GM23248 (cell line): ENCODE measurements at places on chromosomes 11 and 22. TPM values are rescaled to one million over a fixed set of nuclear protein-coding genes. Genes with fewer than 3 reads are reported as not detected.

- DNase-seq, result no peak
These were observed 6.5 kb upstream of the DRD2 start for GRCh38 chr11:113481672-113482071.

DNA sequence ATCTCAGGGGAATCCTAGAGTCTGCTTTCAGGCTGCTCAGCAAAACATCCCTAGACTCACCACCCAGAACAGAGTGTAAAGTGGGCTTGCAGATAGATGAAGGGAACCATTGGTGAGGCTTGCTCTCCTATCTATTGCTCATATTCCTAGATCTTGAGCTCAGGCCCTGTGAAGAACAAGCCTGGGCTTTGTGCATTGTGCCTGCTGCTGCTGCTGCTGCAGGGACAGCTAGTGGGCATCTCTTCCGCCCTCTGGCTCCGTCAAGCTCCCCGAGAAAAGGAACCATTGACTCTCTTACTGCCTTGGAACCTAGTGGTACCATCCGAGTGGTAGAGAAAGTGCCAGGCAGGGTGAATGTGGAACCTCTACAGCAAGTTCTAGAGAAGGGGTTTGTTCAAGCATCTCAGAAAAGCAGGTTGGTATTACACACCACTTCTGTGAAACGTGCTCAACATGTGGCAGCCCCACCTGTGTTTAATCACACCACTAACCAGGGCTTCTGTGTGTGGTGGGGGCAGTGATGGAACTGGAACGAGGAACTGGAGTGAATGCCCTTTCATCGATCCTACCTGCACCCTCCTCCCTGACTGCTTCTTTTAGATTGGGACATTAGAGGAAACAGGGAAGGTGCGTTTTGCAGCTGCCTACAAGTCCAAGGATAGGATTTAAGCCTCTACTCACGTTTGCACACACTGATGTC lies 4.4 kb downstream of the BACE1-AS start:
- no peak for DNase-seq

DNA sequence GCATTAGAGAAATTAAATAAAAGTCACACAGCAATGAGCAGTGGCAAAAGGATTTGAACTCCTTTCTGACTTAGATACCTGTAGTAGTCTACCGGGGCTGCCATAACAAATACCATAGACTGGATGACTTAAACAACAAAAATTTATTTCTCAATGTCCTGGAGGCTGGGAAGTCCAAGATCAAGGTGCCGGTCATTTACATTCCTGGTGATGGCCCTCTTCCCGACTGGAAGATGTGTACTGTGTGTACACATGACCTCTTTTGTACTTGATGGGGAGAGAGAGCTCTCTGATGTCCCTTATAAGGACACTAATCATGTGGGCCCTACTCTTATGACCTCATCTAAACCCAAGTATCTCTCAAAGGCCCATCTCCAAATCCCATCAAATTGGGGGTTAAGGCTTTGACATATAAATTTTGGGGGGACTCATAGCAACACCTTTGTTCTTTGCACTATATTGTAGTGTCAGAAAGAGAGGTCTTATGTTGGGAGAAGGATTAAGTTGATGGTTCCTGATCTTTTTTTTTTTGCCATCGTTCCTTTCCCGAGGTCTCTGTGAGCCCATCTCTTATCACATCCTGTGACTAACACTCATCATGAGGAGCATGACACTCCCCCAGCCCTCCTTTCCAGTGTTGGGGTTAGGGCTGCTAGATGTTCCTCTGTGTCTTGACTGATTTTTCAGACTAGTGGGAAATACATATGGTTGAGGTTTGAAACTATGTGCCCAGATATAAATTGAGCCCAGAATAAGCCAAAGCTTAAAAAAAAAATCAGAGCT lies 104.3 kb downstream of the TRAF6 start:
- DNase-seq, result no peak

- no peak for DNase-seq
These were observed 299.6 kb downstream of the KIRREL3 start for GRCh38 chr11:126700768-126701519.

DNA sequence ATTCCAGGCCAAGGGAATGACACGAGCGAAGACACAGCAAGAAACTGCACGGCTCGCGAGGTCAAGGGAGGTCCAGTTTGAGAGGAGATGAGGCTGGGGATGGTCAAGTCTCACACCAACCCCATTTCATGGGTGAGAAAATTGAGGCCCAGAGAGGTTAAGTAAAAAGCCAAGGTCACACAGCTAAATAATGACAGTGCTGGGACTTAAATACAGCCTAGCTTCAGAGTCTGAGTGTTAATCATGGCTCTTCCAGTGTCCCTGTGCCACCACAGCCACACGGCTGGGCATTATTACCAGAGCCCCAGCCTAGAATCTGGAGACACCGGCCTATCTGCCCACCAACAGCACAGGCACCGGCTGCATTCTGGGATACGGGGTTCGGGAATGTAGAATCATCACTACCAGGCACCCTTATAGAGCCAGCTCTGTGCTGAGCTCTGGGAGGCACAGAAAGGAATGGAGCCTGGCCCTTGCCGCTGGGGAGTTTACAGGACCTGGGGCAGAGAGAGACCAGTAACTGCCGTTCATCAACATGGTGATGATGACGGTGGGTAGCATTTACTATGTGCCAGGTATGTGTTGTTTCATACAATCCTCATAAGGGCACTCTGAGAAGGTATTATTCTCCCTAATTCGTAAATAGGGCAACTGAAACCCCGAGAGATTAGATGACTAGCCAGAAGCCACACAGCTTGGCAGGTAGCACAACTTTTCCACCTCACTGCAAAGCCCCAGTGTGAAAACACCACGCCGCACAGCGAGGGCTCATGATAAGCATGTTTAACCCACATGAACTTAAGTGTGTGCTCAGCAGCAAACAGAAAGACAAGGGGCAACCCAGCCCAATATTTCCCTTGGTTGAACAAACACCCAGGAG lies 51.8 kb downstream of the CD6 start:
- no peak for DNase-seq

- peak; percentile 92 for DNase-seq
These were observed 61.9 kb downstream of the ADM start for GRCh38 chr11:10366568-10367331.

- peak; percentile 77 for DNase-seq
These were observed 607 bp downstream of the CCDC82 start for GRCh38 chr11:96388891-96389719.

- DNase-seq, result no peak
These were observed 534 bp downstream of the RBFOX2 start for GRCh38 chr22:36027935-36028645.

- DNase-seq, result peak; percentile 90
These were observed 7.7 kb downstream of the E2F8 start for GRCh38 chr11:19232910-19233503.

- DNase-seq, result no peak
These were observed 85.7 kb downstream of the BLID start for GRCh38 chr11:122030286-122030685.

- DNase-seq, result no peak
These were observed 25.1 kb downstream of the TMPRSS6 start for GRCh38 chr22:37084385-37084784.

DNA sequence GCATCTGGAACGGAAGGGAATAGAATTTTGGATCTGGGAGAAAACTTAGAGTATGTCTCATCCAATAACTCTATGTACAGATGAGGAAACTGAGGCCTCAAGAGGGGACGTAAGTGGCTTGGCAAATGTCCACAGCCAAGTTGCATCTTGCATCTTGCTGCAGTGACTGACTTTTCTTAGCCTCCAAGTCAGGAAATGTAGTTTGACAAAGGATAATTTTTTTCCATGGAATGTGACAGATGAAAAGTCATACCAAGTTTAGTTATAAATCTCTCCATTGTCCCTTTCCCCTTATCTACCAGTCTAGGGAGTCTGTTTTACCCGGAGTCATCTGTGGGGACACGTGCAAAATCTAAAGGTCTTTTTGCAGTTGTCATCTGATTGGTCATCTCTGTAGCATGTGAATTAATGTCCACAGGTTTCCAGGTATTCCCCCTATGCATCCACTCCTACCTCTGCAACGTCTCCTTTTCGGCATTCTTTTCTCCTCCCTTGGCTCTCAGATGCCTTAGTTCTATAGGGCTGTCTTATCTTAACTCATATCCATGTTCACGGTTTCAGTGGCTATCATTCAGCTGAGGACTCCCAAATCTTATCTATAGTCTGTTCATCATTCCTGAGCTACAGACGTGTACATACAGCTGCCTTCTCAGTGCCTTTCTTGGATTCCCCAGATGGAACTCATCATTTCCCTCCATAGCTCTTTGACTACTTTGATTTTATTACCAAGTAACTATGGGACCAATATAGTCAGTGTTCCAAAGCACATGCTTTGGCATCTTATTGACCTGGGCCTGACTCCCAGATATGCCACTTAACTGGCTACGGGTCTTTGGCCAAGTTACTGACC lies 139.5 kb upstream of the TIMP3 start:
- peak; percentile 80 for DNase-seq

GRCh38 chr11:86495351-86495750 lies 120.7 kb downstream of the CCDC81 start:
- no peak for DNase-seq

DNA sequence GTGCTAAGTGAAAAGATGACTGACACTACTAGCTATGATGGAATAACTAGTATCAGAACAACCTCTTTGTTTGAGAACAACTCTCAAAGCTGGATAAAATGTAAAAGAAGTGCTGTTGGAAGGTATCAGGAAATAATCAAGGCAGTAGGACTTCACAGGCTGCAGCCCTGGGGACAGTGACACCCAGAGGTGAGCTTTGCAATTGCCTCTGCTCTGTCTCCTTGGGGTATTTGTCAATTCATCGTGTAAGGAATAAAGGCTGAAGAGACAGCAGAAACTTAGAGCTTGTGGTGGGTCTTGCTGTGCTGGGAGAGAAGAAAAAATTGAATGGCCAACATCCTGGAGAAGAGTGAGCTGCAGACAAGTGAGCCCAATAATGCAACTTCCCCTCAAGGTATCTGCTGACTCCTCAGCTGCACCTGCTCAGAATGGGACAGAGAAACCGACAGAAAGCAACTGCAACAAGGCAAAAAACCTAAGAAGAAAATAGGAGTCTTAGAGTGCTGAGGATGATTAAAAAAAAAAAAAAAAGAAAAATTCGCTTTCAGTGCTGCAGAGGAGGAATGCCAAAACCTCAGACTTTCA lies 141.1 kb downstream of the RCN1 start:
- peak; percentile 63 for DNase-seq

DNA sequence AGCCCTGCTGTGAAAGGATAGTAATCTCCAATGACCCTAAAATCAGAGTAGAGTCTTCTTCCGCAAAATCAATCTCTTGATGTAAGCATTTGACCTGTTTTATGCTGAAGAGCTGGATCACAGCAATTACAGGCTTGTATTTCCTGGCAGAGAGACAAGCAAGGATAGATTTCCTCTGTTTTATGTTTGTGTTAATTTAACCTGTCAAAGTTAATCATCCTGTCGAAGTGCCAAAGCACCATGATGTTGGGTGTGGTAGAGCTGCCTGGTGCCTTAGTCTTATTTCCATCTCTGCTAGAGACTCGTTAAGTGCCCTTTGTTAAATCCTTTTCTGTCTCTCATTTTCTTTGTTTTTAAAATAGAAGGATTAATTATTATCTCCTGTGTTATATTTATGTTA lies 248.1 kb downstream of the CNTN5 start:
- no peak for DNase-seq

SLC15A3 gene
- 0.51 and 2.2 TPM in 2 replicates for total RNA-seq

DRG1 gene
- 65.0 and 73.0 TPM in 2 replicates for total RNA-seq
